ENCODE measurements at places on chromosomes 3 and 15. TPM values are rescaled to one million over a fixed set of nuclear protein-coding genes. Genes with fewer than 3 reads are reported as not detected.
A peak's percentile ranks its signal among the peaks of the same experiment; 100 is the strongest.

GRCh38 chr3:45848392-45848791 lies 6.5 kb upstream of the LZTFL1 start:
- no peak for DNase-seq

The PIGZ gene
- 0.65 TPM for total RNA-seq

- no peak for DNase-seq
Measured at GRCh38 chr15:100221471-100222348, 120.1 kb downstream of the ADAMTS17 start.

The EIF2A gene
- 131 TPM for total RNA-seq

DNA sequence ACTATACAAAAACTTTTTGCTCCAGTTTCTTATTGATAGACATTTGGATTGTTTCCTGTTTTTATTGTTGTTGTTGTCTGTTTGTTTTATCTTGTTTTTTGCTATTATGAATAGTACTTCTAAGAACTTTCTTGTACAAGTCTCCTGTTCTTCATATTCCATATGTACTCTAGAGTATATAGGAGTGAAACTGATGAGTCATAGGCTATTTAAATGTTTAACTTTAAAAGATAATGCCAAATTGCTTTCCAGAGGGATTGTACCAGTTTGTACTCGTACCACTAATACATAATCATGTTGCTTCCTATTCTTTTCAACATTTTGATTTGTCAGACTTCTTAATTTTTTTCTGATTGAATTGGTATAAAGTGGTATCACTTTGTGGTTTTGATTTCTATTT lies 19.6 kb downstream of the LRRC49 start:
- DNase-seq: no peak

GRCh38 chr15:56783156-56783856 lies 50.0 kb upstream of the ZNF280D start:
- no peak for DNase-seq

- no peak for DNase-seq
Measured at GRCh38 chr3:126346466-126346865, 10.7 kb downstream of the KLF15 start.

DNA sequence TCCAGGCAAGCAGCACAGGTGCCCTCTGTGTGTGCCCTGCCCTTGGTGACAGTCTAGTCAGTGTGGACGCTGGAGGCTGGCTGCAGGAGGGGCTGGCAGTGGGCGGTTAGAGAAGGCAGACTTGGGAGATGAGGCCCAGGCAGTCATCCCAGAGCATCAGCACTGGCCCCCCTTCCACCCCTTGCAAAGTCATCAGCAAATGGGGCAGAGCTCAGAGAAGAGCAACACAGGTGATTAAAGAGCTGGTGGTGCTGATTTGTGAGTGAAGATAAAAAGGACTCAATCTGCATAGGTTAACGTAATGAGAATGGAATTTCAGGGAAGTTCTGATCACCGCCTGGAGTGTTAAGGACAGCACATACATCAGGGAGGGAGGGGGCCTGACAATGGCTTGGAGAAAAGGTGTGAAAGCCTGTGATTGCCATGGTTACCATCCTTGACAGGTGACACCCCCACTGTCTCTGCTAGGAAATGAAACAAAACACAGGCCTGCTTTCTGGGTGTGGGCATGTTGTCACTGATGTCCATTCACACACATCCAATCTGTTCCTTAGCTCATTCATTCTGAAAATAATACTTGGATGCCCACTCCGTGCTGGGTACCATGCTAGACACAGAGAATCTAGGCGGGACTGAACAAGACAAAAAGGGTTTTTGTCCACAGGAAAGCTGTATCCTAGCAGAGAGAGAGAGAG lies 269.6 kb upstream of the ST8SIA2 start:
- DNase-seq: no peak

The NR2F2 gene
- total RNA-seq: not detected

GRCh38 chr3:6809349-6809748 lies 51.6 kb upstream of the GRM7 start:
- no peak for DNase-seq

GRCh38 chr3:36923981-36924743 lies 20.7 kb downstream of the TRANK1 start:
- DNase-seq: no peak

- no peak for DNase-seq
Measured at GRCh38 chr3:73236867-73237266, 175.4 kb downstream of the EBLN2 start.

GRCh38 chr3:44865272-44866035 lies 3.7 kb downstream of the TMEM42 start:
- no peak for DNase-seq

GRCh38 chr3:142657033-142657432 lies 60.8 kb downstream of the PLS1 start:
- DNase-seq: no peak

The KCNH8 gene
- not detected for total RNA-seq

The LPCAT4 gene
- total RNA-seq: 62.5 TPM

GRCh38 chr3:44661189-44661588 lies 12.7 kb downstream of the ZNF35 start:
- no peak for DNase-seq

GRCh38 chr15:75695220-75695619 lies 17.4 kb downstream of the CSPG4 start:
- no peak for DNase-seq

- no peak for DNase-seq
Measured at GRCh38 chr3:64917914-64918453, 230.2 kb upstream of the ADAMTS9 start.

- DNase-seq: peak; percentile 80
Measured at GRCh38 chr3:152471814-152472671, 203.3 kb downstream of the MBNL1 start.

The DZIP1L gene
- total RNA-seq: not detected

The SPCS1 gene
- 132 TPM for total RNA-seq

- DNase-seq: no peak
Measured at GRCh38 chr3:48528048-48528447, 24.1 kb upstream of the SHISA5 start.

DNA sequence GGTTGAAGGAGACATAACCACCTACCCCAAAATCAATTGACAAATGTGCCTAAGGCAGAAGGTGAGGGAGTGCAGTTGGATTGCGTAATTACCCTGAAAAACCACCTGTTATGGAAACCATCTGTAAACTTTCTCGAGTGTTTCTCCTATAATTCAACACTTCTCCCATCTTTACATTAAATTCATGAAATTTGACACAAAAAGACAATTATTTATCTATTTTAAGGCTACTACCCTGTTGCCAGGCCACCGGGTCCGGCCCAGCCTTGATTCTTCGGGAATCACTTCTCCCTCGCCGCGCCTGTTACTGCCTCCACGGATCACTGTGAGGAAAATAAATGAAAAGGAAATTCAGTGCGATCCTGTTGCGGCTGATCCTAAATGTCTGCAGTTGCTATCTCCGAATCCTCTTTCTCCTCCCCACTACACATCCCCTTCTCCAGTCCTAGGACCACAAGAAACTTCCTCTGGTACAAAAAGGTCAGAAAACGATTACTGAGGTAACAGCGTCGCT lies 646 bp downstream of the IQCB1 start:
- DNase-seq: no peak

DNA sequence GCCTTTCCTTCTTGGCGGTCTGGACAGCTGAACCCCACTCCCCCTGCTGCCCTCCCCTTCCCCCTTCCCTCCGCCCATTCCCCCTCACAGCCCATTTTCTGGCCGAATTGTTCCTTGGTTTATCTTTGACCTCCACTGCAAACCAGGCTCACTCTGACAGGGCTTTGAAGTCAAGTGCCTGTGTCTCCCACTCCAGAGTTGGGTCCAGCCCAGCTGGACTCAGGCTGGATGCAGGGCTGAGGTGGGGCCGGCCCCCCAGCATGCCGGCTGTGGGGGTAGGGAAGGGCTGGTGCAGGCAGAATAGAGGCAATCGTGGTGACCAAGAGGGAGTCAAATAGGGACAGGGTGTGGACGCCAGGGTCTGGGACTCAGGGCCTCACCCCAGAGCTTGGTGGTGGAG lies 57.0 kb upstream of the MRPS22 start:
- DNase-seq: no peak

The ALPK3 gene
- 0.12 TPM for total RNA-seq

The COPB2 gene
- 104 TPM for total RNA-seq

DNA sequence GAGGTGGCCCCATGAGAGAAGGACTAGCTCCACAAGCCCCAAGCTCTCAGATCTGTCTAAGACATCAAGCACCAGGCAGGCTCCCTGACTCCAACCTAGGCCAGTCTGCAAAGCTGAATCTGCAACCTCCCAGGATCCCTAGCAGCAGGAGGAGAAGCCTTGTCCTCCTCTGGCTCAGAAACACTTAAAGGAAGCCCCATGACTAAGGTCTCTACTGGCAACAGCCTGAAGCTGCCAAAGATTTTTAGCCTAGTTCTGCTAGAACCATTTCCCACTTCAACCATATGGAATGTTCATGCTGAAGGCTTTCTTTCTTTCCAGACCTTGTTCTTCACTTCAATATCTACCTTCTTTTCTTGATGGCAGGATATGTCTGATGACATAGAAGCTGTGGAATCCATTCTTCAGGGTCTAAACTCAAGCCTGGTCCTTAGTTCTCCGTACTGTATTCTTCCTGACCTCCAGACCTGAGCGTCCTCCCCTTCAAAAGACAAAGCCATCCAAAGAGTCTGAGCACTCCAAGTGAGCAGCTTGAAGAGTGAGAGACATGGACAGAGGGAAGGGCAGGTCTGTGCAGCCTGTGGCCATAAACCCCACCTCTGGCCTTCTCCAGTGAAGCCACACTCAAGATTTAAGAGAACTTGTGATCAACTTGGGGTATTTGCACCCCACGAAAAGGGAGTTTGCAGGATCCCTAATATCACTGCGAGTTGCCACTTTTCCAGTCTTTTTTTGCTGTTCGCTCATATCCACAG lies 23.1 kb downstream of the SST start:
- DNase-seq: no peak

DNA sequence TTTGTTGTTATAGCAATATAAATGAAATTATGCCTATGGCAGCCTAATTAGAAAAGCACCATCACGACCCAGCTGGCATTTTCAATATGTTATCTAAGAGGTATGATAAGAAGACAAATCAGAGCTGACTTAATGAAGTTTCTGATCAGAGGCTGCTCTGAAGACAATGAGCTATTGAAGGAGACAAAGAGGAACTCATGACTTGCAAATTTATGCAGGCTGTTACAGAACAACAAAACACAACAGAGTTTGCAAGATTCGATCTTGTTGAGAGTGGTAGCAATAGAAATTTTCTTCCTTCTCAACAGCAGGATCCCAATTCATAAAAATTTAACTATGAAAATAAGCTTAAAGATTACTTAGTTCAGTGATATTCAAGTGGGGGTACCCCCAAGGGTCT lies 7.7 kb downstream of the CCDC54 start:
- DNase-seq: no peak

DNA sequence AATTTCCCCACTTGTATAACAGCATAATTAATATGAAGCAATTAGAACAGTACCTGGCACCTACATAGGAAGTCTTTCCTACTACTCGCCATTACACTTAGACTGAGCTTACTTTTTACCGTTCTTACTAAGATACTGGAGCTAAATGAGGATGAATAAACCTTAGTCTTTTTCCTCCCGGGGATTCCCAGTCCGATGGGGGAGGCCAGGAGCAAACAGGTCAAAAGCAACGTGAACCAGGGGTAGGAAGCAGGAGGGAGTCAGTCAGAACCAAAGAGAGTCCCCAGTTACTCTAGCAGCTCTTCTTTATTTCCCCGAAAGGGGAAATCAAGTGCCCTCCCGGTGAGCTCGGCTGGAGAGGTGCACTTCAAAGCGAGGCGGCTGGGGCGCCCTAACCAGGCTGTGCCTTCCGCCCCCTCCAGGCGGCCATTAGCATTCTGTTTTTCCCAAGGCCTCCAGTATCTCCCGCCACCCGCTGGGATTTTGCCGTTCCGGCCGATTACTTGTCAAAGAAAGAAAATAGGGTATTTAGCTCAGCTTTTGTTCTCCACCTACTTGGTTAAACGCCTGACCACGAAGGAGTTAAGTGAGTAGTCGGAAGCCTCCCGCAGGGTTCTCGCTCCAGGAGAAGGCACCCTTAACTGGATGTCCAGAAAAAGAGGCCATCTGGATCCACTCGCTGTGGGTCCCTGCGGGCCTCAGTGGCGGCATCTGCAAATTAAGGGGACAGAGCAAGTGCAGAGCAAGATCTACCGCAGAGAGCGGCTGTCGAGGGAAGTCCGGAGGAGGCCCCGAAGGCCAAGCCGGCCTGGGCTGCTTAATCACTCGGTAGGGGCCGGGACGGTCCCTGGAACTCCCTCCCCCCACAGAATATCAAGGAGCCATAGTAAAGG lies 6.3 kb upstream of the EOMES start:
- peak; percentile 49 for DNase-seq

- DNase-seq: no peak
Measured at GRCh38 chr15:39728845-39729244, 53.8 kb downstream of the FSIP1 start.

- DNase-seq: no peak
Measured at GRCh38 chr3:185789134-185789533, 35.7 kb downstream of the IGF2BP2 start.

GRCh38 chr15:89533861-89534544 lies 37.6 kb upstream of the RHCG start:
- no peak for DNase-seq

DNA sequence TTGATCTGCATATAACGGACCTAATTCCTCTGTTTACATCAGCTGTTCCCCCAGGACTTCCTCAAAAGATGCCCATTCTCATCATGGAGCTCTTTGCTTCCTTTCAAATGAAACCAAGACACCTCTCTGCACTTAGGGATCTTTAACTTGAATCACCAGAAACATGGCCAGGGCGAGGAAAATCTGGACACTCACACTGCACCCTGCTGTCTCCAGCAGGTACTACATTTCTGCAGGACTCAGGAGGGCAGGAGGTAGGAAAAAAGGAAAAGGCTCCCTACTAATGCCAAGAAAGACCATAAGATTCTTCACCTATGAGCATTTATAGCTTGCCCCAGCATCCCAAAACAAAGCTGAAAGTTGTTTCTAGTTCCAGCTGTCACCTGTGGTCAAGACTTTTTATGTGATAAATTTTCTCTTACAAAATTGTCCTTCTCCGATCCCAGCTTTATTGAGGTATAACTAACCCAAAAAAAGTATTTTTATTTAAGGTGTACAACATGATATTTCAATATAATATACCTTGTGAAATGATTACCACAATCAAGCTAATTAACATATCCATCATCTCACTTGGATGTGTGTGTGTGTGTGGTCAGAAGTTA lies 87.3 kb upstream of the C15orf61 start:
- peak; percentile 50 for DNase-seq

- DNase-seq: no peak
Measured at GRCh38 chr3:183629546-183630301, 5.7 kb upstream of the KLHL24 start.

DNA sequence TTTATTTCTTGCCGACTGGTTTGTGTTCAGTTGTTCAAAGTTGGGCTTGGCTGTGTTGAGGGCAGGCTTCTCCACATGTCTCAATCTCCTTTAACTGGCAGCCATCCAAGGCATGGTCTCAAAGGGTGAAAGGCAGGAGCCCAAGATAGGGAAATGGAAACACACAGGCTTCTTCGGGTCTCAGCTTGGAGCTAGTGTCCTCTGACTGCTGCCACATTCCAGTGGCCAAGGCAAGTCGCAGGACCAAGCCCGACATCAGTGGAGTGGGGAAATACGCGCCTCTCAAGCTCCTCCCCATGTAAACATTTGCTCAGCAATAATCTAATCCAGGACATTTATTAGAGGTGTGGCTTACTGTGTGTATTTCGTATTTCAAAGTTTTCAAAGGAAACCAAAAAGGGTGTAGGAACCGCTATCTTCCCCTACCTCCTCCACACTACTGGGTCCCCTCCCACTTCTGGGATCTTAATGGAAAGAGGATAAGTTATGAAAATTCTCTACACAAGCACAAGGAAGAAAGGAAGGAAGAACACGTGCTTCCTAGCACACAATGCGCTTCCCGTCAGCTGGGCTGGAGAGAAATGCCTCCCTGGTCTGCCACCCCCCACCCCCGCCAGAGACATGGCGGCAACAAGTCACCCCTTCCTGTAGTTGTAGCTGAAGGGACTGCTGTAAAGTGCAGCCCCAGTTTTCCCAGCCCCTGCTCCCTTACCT lies 181.7 kb downstream of the FAM43A start:
- no peak for DNase-seq
